CD4-positive, alpha-beta T cell treated with Interleukin-4 for 4 hours (primary cell): ENCODE measurements at places on chromosomes 16 and 17.

DNA sequence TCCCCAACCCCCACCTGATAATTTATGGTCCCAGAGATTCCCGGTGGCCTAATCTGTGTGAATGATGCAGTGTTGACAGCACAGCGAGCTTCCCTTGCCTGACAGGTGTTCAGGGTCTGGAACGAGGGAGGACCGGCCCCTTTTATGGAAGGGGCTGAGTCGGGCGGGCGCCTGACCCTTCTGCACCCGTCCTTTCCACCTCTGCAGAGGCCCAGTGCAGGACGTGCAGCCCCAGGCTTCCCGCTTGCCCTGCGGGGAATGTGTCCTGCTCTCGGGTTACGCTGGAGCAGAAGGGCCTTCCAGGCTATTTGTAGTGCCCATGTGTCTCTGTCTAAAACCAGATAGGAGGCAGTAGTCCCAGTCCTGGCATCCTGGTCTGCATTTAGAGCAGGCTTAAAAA, 16.2 kb downstream of the SMTNL2 start:
- no peak for DNase-seq

DNA sequence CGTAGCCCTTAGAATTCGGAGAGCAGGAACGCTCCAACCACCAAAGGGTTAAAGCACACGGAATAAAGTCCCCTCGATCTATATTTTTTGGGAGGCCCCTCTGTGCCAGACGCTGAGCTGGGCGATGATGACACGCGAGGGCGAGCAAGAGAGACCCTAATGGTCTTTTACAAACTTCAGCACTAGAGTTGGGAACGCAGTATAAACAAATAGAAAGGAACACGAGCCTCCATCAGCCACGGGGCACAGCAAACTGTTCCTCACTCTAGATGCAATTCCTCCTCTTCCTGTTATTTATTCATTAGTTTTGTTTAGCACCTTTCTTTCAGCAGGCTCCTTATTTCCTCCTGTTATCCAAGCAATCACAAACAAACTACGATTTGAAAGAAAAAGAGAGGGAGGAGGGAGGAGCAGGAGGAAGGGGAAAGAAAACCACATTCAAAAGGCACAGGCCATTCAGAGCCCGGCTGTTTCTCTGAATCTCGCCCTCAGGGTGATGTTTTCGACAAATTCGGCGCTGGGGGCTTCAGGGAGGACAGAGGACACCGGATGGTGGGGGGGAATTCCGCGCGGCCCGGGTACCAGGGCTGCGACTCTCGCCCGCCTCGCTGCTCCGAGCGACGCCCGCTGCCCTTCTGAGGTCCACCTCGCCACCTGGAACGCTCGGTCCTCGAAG, 1.6 kb downstream of the TOX3 start:
- no peak for DNase-seq

DNA sequence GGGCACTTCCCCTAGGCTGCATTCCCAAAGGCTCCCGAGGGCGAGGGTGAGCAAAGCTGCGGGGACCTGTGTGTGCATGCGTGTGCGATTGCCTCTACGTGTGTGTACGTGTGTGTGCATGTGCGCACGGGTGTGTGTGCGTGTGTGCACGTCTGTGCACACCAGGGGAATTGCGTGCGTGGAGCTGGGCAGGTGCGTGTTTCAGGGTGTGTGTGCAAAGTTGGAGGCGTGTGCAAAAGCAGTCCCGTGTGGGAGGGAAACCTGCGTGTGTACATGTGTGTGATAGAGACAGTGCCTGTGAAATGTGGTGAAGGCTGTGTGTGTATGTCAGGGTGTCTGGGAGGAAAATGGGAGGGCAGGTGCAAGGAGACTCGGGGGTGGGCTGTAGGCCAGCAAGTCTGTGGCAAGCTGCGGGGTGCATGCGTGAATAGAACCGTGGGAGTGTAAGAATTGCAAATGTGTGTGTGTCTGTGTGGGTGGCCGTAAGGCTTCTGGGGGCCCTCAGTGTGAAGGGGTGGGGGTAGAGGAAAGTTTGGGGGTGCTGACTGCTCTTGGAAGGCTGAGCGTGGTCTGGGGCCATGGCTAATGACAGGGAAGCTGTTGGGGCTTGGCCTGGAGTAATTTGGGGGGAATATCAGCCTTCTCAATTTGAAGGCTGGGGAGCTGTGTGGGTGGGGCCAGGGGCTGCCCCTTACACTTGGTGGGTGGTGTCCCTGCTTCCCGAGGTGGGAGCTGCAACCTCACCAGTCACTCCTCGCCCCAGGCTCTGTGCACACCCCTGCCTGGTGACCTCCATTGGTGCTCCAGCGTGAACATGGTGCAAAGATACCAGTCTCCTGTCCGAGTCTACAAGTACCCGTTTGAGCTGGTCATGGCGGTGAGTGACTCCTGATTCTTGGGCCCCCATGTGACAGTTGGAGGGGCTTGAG, 644 bp downstream of the SEC14L5 start:
- DNase-seq, result no peak

DNA sequence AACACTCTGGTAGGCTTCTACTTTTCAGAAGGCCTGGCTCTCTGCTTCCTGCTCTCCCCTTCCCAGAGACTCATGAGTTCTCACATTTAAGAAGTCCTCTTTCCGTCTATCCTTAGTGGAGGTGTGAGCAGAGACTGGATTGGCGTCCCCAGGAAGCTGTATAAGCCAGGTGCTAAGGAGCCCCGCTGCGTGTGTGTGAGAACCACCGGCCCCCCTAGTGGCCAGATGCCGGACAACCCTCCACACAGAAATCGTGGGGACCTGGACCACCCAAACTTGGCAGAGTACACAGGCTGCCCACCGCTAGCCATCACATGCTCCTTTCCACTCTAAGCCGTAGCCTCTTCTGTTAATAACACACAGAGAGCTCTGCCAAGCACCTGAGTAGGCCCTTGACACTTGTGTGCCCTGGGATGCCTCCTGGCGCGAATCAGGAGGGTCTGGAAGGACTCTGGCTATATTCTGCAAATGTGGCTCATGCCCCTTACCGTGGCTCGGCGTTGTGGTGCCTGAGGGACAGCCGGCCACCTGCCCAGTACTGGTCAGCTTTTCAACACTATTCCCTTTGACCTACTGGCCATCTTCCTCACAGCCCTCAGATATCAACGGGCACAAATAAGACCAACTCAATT, 13.9 kb downstream of the CYB5D2 start:
- DNase-seq, result no peak

- DNase-seq, result no peak
Observed at GRCh38 chr16:72050769-72051464, 3.4 kb upstream of the HP start.

GRCh38 chr17:49267912-49268311, 37.3 kb upstream of the PHOSPHO1 start:
- DNase-seq, result no peak

- peak; percentile 50 for DNase-seq
Observed at GRCh38 chr16:70737377-70738082, 51.7 kb upstream of the MTSS2 start.

DNA sequence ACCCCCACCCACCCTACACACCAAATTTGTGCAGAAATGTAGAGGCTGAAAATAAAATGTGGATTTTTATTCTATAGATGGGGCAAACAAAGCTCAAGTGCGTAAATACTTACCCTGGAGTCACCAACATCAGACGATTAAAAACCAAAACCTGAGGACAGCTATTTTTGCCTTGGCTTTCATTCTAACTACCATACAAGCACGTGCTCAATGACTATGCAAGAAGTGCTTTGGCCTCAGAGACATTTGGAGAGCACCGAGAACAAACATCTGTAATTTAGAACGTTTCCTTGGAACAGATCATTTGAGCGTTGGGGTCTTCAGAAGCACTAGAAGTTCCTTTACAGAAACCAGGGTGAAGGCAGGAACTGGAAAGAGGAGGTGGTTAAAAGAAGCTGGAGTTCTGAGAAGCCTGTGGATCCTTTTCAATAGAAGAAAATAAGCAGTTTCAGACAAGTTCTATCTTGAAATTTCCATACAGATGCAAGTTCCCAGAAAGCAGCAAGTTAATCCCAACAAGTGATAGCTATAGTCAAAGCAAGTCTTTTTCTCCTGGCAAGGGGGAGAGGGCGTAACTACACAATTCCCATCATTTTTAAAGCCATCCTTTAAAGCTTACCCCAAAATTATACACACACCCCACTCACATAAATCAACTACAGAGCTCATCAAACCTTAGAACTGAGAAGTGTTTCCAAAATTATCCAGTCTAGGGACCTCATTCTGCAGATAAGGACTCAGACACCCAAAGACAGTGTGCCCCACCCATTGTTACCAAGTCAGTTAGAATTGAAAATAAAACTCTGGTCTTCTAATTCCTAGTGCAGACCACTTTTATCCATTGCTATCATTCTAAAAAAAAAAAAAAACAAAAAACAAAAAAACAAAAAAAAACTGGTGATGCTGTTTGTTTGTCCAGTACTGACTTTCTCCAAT, 29.6 kb upstream of the CDRT4 start:
- no peak for DNase-seq

- DNase-seq, result no peak
Observed at GRCh38 chr16:86734543-86735460, 156.5 kb downstream of the FOXL1 start.

DNA sequence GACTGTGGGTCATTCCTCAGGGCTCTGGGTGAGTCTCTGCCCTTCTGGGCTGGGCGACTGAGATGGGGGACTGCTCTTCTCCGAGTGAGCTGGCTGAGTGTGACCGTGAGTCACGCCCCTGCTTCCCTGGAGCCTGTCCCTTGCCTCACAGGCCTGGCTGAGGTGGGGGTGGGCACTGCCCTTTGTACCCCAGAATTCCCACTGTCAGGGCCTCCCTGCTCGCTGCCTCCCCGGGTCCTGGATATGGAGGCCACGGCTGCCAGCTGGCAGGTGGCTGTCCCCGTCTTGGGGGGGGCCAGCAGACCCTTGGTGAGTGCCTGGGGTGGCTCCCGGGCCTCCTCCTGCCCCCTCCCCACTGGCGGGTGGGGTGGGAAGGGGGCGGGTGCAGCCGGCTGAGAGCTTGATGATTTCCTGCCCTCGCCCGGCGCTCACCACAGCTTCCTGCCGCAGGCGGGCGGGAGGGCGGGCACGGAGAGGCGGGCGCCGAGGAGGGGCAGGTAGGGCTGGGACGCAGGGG, at the start of gene LAT:
LAT (plus strand) TSS at position 434 of the 517 bp plus-strand sequence. CDS start 366 bp downstream, outside the sequence.
- peak; percentile 84 for DNase-seq

DNA sequence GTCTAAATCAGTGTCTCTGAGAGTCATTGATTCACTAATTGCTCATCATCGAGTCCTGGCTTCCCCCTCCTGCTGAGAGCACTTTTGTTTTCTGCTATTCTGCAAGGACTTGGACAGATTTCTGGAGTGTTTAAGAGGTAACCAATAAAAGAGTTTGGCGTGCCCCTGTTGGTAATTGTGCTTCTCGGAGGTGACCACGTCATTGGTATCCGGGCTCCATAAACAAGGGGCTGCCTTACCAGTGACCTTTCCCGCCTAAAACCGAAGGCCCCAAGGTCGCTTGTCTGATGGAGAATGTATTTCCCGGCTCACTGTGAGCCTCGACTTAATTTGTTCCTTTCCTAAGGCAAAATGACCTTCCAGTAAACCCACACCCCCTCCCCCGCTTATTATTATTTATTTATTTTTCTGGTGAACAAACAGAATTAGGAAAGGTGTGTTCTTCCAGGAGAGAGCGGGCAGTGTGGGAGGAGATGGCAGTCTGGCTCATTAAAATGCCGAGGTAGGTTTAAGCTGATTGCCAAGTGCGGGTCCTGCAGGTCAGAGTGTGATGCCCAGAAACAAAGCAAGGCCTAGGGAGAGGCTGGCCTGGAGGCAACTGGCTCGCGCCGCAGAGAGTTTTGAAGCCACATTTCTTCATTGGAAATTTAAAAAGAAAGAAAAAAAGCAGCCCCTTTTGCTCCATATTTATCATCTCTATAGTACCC, 30.2 kb downstream of the MSI2 start:
- DNase-seq, result no peak

- DNase-seq, result no peak
Observed at GRCh38 chr17:49942947-49943346, 26.0 kb upstream of the DLX4 start.

DNA sequence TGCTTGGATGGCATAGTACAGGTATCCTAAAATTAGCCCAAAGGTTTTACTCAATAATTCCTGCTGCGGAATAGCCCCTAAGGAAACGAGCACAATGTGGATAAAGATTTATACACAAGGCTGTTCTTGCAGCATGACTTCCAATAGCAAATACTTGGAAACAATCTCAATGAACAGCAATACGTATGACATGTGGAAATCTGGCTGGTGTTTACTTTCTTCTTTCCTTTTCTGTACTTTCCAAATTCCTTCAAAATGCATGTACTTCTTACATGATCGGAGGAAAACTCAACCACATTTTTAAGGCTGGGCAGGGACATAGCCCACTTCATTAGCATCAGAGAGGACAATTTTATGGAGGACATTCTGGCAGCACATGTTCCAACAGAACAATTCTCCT, 86.6 kb downstream of the C16orf95 start:
- no peak for DNase-seq

GRCh38 chr17:38868817-38869525, 887 bp upstream of the LASP1 start:
- peak; percentile 88 for DNase-seq

GRCh38 chr16:15952265-15952711, 2.9 kb downstream of the ABCC1 start:
- no peak for DNase-seq

GRCh38 chr16:7834771-7835431, 502.3 kb downstream of the RBFOX1 start:
- DNase-seq, result no peak

- peak; percentile 26 for DNase-seq
Observed at GRCh38 chr16:84065536-84066132, 23.0 kb upstream of the SLC38A8 start.

GRCh38 chr17:50491505-50491904, 12.8 kb downstream of the RSAD1 start:
- DNase-seq, result no peak

DNA sequence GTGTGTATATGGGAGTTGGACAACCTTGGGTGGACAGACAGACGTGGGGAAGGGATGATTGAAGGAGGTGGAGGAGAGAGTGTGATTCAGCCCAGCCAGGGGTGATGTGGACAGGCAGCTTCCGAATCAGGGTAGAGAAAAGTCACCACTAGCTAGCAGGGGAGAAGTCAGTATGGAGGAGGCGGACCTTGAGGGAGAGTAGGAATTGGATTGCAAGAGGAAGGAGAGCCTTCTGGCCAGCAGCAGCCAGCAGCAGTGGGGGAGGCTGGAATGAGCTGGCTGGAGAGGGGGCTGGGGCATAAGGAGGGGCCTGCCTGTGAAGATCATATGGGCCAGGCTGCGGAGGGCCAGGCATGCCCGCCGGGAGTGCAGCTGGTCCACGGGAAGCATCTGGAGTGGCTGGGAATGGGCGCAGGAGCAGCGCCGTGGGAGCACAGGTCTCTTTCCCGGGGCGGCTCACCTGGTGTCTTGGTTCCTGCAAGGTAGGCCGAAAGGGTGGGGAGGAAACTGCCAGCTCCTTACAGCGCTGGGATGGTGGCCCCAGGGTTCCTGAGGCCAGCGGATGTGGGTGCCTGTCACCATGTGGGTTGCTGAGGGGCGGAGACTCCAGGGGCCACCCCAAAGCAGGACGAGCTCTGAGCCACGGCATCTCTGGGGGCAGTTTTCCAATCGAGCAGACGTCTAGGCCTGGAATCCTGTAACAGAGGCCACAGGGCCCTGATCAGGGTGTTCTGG, 235.3 kb downstream of the SEC14L1 start:
- peak; percentile 59 for DNase-seq

DNA sequence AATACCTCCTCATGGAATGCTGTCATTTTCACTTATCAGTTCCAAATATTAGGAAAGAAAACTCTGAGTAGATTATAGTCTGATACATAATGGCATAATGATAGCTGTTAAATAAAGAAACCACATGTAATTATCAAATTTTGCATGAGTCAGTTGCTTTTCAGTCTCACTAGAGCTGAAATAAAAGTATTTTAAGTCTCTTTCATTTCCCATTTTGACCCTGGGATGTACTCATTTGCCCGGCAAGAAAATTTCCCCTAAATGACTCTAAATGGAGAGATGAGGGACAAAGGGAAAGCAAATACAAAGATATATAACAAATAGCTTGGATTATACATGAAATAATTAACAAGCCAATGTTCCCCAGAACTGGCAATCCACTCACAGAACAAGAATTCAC, 47.9 kb upstream of the CPHXL start:
- DNase-seq, result no peak
